Fibroblast of skin of right biceps (primary cell): ENCODE measurements at places on chromosomes 11 and 22.

GRCh38 chr11:125489166-125489565, 6.9 kb downstream of the FEZ1 start:
- no peak for DNase-seq

GRCh38 chr22:48320048-48320682, 1507.5 kb downstream of the BRD1 start:
- no peak for DNase-seq

DNA sequence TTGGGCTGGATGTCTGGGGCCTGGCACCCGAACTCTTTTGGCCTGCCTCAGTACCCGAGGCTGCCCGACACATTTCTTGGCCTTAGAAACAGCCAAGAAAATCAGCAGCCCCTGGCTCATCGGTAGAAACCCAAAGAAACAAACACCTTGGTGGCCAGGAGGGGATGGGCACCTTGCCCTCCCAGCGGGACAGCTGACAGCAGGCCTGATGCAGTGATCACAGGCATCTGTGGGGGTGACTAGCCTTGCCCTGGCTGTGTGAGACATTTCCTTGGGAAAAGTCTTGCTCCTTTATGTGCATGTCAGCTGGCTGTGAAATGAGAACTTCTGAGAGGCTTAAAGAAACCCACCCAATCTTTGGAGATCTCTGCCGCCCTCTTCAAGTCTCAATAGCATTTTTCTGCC, 60.9 kb downstream of the SMIM38 start:
- DNase-seq = no peak

GRCh38 chr11:93494357-93494756, 48.8 kb downstream of the SMCO4 start:
- peak; percentile 24 for DNase-seq

GRCh38 chr11:109120341-109120740, 301.6 kb upstream of the C11orf87 start:
- no peak for DNase-seq

DNA sequence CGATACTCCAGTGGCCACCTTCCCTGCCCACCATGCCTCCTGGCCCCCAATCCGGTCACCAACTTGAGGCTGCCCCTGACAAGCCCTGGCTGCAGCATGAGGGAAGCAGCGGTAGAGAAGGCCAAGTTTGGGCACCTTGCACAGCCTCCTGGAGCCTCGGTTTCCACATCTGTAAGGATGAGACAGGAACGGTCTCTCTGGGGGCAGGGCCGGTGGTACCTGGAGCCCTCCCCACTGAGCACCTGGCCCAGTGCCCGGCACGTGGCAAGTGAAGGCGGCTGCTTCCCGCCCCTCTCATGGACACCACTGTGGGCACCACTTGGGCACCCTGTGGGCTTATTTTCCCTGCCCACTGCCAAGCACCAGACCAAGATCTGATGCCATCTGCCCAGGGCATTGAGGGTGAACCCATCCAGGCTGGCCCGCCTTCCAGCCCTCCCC, 77.8 kb downstream of the CDKN1C start:
- DNase-seq = no peak

DNA sequence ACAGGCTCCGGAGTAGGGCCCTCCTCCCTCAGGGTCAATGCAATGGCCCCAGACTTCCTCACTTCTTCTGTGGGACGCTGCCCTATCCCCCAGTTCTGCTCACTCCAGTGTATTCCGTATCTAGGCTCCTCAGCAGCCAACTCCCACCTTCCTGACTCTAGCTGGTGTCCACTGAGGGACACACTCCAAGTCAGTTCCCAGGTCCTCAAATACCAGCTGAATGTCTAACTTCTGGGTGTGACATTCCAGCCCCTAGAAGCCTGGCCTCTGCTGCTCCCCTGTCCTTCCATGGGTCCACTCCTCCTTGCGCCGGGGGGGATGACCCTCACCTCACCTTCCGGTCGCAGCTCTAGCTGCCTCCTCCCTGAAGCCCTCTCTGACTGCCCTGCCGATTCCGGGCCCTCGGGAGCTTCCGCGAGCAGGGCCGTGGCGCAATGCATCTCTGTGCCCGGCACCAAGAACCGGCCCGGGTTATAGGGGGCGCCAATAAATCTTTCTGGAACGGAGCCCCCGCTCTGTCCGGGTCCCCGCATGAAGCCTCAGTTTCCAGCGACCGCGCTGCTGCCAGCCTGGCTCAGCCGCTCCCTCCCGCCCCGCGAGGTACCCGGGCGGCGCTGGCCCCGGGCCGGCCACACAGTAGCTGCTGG, 15.4 kb downstream of the BAD start:
- DNase-seq = peak; percentile 42

GRCh38 chr22:48685767-48686166, 1141.9 kb downstream of the BRD1 start:
- DNase-seq = no peak

DNA sequence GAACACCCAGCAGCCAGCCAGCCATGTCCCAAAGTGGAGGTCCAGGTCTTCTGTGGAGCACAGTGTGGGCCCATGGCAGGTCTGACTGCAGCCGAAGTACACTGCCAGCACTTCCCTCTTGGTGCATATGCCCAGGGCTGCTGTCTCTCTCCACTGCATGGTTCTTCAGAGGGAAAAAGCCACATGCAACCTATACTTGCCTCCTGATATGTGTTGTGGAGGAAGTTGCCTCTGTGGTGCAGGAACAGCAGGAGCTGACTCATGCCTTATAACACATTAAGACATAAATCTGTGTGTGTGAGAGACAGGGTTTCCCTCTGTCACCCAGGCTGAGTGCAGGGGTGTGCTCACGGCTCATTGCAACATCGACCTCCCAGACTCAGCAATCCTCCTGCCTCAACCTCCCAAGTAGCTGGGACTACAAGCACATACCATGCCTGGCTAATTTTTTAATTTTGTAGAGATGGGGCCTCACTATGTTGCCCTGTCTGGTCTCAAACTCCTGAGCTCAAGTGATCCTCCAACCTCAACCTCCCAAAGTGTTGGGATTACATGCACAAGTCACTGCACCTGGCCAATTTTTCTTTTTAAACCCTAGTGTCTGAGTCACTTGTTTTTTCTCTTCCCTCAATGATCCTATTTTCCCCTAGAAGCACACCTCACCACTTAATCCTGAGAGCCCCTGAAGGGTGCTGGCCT, 98.8 kb downstream of the MPPED2 start:
- DNase-seq = peak; percentile 69

DNA sequence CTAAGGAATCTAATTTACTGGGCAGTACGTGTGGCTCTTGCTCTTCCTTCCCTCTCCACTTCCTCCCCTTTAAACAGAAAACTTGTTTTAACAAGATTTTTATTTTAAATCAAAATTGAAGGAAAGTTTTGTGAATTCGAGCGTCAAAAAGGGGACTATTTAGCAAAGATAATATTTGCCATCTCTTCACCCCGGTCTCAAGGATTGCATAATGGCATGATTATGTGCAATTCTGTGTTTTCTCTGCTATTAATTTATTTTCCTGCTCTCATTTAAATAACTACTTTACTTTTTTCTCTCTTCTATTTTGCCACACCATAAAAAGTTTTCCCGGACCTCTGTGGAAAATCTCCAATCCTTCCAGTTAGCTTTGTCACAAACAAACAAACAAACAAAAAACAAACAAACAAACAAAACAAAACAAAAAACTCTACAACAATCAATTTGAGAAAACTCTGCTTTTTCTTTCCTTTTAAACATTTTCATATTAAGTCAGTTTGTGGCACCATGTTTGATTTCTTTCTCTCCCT, 10.2 kb upstream of the PAX6 start:
- no peak for DNase-seq
